ENCODE measurements at places on chromosomes 4 and X. TPM values are rescaled to one million over a fixed set of nuclear protein-coding genes. Genes with fewer than 3 reads are reported as not detected.

The ASB9 gene
- 0.25 TPM for total RNA-seq

The GAB3 gene
- total RNA-seq: 0.74 TPM

The F8A2 gene
- not detected for total RNA-seq

The MAB21L2 gene
- total RNA-seq: not detected

The CNGA1 gene
- total RNA-seq: 0.25 TPM

The TENM3 gene
- total RNA-seq: 71.5 TPM

The P2RY8 gene
- not detected for total RNA-seq

The EXOC1L gene
- not detected for total RNA-seq

The SYN1 gene
- total RNA-seq: 20.2 TPM

The C4orf51 gene
- not detected for total RNA-seq

The TEX28 gene
- total RNA-seq: not detected

The PDGFRA gene
- 67.9 TPM for total RNA-seq

The ARHGAP6 gene
- total RNA-seq: 2.0 TPM

The CSAG2 gene
- not detected for total RNA-seq

The ARHGEF6 gene
- total RNA-seq: 12.5 TPM

The RBM46 gene
- not detected for total RNA-seq

The SAGE1 gene
- total RNA-seq: not detected

The CXXC4 gene
- total RNA-seq: 102 TPM

The PDGFC gene
- 23.4 TPM for total RNA-seq

The CDX4 gene
- total RNA-seq: not detected

The MND1 gene
- total RNA-seq: 5.7 TPM

The STOX2 gene
- 34.7 TPM for total RNA-seq

The PNMA5 gene
- 3.0 TPM for total RNA-seq

The SLC26A1 gene
- total RNA-seq: 2.5 TPM

The FMR1NB gene
- total RNA-seq: not detected

The USP17L19 gene
- not detected for total RNA-seq

The SMIM31 gene
- not detected for total RNA-seq

The CASK gene
- 89.0 TPM for total RNA-seq

The ADAMTS3 gene
- 14.8 TPM for total RNA-seq

The PRDX4 gene
- 37.9 TPM for total RNA-seq

The RHOXF2B gene
- not detected for total RNA-seq

The USP27X gene
- 12.5 TPM for total RNA-seq

The NOX1 gene
- not detected for total RNA-seq

The TXK gene
- 0.98 TPM for total RNA-seq

The KLHL13 gene
- total RNA-seq: 35.2 TPM

The SLC10A7 gene
- 8.6 TPM for total RNA-seq

The RIPPLY1 gene
- total RNA-seq: 0.25 TPM

The FAM9B gene
- not detected for total RNA-seq

The BMX gene
- total RNA-seq: under 0.01 TPM

The EVC2 gene
- total RNA-seq: 1.2 TPM

The OPRPN gene
- not detected for total RNA-seq

The DAPP1 gene
- 0.25 TPM for total RNA-seq

The PTCHD1 gene
- 11.1 TPM for total RNA-seq

The PF4V1 gene
- total RNA-seq: not detected

The UGT2B17 gene
- not detected for total RNA-seq

The FGF2 gene
- 9.1 TPM for total RNA-seq

The SOX3 gene
- 6.4 TPM for total RNA-seq

The G3BP2 gene
- 277 TPM for total RNA-seq

The DCAF8L2 gene
- not detected for total RNA-seq

All from temporal lobe (tissue), 4 donors.